ENCODE measurements at places on chromosomes 11 and 22.

DNA sequence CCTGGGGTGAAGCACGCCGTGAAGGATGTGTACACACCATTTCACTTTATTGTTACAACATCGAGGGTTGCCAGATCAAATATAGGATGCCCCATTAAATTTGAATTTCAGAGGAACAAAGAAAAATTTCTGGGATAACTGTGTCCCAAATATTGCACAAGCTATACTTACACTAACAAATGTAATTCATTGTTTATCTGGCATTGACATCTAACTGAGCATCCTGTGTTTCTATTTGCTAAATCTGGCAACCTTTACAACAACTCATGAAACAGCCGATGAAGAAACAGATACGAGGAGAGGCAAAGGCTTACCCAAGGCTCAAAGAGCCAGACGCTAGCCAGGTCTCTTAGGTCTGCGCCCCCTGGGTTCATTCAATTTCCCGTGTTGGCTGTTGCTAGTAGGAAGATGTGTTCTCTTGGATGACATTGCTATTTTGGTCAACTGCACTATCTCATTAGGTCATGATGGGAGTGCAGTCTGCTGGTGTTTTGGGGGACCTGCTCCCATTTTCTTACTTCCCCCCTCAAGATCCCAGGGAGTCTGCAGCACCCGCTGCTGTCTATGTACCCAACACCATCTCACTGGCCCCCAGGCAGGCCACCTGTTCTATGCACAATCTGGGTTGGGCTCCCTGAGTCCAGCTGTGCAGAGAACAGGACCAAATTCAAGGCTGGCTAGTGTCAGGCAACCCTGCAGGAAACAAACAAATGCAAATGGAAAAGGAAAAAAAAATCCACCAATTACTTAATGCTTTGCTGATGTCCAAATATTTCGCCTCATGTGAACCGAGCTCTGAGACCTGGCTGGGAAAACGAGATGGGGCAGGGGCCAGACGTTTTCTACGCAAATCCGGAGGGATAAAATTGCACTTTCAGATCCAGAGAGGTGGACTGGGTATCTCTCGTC is 560.9 kb downstream of the MIAT start:
- DNase-seq = no peak

GRCh38 chr11:95891423-95892170 is 32.3 kb downstream of the MTMR2 start:
- no peak for DNase-seq

DNA sequence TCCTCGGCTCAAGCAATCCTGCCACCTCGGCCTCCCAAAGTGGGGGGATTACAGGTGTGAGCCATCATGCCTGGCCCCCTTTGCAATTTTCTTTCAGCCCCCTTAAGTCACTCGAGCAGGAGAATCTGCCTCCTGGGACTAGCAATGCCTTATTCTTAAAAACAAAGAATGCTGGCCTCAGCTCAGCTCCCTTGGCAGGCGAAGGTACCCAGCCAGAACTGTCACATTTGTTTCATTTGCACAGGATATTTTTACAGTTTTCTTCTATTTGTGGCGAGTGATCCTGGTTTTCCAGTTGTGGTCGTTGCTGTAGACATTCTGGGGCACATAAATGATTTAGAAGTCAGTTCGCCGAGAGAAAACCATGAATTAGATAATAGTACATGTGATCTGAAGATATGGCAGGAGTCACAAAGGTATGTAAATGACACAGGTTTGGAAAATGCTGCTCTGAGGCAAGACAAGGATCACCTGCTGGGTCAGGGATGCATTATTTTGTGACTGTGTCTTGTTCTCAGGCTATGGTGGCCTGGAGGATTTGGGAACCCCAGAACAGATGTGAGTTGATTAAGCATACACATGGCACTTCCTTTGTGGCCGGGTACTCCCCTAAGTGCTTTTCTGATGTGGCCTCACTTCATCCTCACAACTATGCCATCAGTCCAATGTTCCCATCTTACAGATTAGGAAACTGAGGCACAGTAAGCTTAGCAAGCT is 51.2 kb upstream of the SLC22A12 start:
- DNase-seq = no peak

DNA sequence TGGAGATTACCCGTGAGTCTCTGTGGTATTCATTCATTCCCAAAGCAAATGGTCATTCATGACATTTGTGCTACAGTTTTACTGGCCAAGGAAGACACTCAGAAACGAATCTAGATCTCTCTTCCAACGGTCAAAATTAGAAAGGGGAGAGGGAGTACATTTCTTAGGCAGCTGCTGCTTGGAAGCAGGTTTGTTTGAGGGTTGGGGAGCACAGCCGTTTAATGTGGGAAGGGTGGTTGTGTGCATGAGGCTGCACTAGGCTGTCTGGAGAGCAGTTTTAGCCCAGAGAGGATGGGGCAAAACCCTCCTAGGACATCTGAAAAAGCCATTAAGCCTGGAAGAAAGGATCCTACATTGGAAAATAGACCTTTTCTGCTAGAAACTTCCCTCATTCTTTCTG is 29.7 kb upstream of the TIMP3 start:
- DNase-seq = no peak

GRCh38 chr11:62601122-62601371 is 618 bp downstream of the MTA2 start:
- no peak for DNase-seq

DNA sequence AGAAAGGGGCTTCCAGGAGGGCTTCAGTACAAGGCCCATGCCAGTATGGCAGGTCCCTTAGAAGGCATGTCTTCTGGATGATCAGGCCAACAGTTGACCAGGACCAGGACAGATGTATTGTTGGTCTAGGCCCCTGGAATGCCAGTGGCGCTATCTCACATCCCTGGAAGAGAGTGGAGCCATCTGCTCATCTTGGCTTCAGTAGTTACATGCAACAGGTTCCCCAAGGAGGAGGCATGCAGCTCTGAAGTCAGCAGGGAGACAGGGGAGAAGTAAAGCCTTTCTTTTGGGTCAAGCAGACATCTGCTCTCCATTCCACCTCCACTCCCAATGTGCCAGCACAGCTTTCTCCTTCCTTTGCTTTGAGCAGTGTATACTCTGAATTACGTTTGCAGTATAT is 244.1 kb downstream of the KIRREL3 start:
- no peak for DNase-seq

DNA sequence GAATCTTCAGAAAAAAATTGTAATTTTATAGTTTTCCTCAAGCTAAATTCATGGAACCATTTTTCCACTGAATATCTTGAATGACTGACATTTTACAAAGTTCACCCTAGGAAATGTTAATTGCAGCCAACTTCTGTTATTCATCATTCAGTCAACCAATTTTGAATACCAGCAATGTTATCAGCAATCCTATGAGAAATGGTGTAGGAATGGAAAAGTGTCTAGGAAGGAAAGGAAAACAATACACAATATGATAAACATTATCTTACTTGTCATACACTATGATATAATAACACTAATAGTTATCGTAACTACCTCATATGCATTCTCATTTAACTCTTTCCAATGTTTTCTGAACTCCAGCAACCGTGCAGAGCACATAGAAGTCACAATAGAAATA is 790.5 kb upstream of the LRRC4C start:
- no peak for DNase-seq

- no peak for DNase-seq
Observed at GRCh38 chr11:88146106-88146505, 29.1 kb downstream of the RAB38 start.

DNA sequence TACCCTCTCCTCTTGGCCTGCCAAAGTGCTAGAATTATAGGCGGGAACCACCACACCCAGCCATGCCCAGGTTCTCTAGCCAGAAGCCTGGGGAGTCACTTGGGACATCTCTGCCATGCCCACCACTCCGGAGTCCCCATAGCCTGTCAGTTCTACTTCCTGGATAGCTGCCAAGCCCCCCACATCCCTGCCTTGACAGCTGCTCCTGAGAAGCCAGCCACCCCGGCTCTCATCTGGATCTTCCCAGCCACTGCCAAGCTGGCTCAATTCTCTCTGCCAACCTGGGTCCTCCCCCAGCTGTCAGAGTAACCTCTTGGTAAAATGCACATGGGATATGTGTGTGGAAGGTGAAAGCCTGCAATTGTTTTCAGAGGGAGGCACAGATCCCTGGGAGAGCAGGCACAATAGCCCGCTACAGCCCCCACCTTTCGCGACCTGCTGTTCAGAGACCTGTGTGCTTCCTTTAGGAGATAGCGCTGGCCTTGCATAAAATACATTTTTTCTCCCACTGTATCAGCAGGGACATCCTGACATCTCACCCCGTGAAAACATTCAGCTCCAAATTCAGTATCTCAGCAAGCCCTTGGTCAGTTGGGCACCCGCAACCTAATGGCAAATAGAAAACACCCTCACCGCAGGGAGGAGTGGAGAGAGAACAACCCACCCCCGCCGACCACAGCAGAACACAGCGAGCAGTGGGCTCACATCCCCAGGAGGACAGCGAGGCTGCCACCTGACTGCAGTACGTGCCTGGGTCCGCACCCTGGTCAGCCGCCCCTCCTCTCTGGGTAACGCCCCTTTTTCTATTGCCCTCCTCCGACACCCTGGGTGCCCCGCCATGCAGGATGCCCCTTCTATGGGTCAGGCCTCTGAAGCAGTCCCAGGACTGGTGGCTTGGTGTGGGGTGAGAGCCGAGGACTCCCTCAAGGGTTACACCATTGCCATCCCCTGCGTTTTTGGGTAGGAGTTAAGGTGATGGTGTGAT is 1342.2 kb downstream of the BRD1 start:
- no peak for DNase-seq

DNA sequence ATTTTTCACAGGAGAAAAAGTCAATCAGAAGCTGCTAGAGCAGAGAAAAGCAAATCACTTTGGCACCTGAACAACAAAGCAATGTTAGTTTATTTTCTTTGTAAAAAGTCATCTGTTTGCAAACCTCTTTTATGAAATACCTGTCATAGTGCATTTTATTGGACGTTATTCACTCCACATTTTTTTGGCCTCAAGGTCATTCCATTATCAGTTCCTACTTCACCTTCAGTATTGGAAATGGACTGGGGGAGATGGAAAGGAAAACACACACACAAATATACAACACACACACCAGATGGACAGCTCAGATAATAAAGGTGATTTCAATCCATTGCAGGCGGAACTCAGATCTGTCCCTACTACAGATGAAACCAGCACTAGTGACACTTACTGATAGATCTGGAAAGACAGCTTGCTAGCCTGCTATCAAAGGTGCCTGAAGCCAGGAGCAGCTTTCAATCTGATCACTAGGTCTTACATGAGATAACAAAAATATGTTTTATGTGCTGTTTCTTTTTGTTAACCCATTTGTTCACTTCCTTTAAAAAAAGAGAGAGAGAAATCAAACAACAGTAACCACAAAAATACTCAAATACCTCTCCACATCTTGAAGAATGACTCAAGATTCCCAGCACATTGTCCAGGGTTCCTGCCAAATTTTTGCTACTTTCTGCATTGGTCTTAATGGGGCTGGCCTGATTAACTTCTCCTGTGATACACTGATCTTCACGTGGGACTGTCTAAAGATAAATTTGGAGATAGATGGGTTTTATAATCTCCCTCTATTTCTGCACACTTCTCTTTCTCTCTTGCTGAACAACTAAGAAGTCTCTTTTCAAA is 844.3 kb upstream of the TENM4 start:
- DNase-seq = no peak
